ENCODE measurements at places on chromosomes 11 and 22. TPM values are rescaled to one million over a fixed set of nuclear protein-coding genes. Genes with fewer than 3 reads are reported as not detected.

DNA sequence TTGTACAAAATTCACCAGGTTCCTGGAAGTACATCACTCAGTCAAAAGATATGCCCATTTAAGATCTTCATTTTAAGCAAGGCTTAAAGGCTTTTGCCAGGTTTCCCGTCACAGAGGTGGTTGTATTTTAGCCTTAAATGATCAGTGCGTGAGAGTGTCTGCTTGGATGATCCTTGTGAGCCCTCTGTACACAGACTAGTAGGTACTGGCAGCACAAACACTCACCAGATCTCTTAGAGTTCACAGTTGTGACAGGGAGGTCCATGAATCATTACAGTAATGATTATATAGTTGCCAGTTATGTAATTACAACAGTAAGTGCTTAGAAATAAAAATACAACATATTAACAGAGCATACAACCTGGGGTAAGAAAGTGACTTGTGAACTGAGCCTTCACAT, 84.2 kb upstream of the SLC25A18 start:
- H3K27ac ChIP-seq, result no peak overlapping the region
- no peaks in the 10 kb centered on the region for H3K36me3 ChIP-seq
- H3K4me1 ChIP-seq, result no peaks in the 10 kb centered on the region
- DNase-seq, result no peak

The AGBL2 gene
- total RNA-seq, result 3.6 TPM

GRCh38 chr11:103079833-103080232, 12.1 kb downstream of the DCUN1D5 start:
- no peaks in the 10 kb centered on the region for H3K27me3 ChIP-seq
- no peak for DNase-seq
- no peak overlapping the region for H3K27ac ChIP-seq

The PARVG gene
- total RNA-seq, result 75.6 TPM

The CSRP3 gene
- total RNA-seq, result not detected

DNA sequence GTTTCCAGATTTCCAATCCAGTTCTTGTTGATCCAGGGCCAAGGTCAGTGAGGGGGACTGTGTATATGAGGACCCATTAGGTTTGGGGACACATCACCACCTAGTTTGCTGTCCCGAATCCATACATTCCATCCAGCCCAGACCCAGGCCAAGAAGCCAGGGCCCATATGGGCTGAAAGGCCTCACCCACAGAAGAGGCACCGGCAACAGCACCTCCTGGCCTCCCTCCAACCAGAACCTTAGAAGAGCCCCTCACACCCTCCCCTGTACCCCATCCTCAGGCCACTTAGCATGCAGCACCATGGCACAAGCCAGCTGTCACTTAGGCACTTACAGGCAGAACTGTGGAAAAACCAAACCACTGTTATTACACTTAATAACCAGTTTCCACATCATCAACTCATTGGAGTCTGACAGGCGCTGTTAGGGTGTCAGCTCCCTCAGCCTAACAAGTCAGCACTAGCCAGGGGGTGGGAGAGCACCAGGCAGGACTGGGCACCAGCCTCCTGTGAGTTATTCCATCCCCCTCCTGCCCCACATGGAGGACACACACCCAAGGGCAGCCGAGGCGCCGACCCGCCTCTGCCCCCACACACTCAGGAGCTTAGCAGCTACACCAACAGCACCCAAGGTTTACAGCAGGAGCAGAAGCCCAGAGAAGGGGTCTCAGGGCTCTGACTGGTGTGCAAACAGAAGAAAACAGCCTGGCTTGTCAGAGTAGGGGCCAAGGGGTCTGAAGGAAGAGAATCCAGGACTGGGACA, 132.0 kb downstream of the BUD13 start:
- no peaks in the 10 kb centered on the region for H3K27me3 ChIP-seq
- no peaks in the 10 kb centered on the region for H3K36me3 ChIP-seq
- H3K4me3 ChIP-seq, result no peak overlapping the region
- H3K4me1 ChIP-seq, result no peaks in the 10 kb centered on the region

The KRTAP5-10 gene
- not detected for total RNA-seq
